ENCODE measurements at places on chromosomes 11 and 22. TPM values are rescaled to one million over a fixed set of nuclear protein-coding genes. Genes with fewer than 3 reads are reported as not detected.

- no peak for DNase-seq
Measured at GRCh38 chr22:48517039-48518030, 1310.3 kb downstream of the BRD1 start.

DNA sequence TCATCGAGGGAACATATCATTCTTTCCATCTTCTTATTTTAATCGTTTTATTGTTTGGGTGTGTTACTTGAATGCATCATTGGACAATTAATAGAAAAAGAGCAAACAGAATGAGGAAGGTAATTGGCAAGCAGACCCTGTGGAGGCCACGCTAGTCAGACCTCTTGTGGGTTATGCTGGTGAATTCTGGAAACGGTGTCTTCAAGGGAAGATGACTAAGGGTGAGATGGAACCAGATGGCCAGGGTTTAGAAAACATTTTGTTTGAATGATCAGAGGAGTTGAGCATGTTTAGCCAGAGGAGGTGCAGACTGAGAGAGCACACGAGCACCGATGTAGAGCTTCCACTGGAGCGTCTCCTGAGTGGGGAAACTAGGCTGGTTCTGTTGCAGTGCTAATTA lies 8.5 kb downstream of the ST14 start:
- DNase-seq, result no peak

Gene APOL1
- total RNA-seq, result 1.8 TPM

DNA sequence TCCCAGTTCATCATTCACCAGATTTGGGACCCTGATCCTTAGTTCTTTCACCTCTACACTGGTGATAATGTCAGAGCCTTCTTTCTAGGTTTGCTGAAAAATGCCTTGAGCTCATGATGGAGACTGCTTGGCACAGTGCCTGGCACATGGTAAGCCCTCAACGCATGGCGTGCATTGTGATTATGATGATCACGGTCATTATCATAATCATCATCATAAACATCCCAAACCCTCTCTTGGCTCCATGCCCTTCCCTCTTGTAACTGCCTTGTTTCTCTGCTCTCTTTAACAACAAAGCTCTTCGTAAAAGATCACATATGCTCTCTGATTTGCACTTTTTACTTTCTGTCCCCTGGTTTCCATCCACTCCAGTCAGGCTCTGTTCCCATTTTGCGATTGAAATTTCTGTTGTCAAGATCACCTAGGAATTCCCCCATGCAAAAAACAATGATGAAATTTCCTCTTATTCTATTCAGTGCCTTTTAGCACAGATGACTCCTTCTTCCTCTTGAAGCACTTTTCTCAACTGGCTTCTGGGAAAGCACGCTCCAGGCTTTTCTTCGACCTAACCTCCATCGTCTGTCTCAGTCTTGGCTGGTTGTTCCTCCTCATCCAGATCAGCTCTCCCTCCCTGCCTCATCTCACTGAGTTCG lies 479.1 kb downstream of the OPCML start:
- DNase-seq, result no peak

Gene KREMEN1
- 7.1 TPM for total RNA-seq

GRCh38 chr22:38490915-38491314 lies 15.2 kb downstream of the DDX17 start:
- DNase-seq, result no peak

DNA sequence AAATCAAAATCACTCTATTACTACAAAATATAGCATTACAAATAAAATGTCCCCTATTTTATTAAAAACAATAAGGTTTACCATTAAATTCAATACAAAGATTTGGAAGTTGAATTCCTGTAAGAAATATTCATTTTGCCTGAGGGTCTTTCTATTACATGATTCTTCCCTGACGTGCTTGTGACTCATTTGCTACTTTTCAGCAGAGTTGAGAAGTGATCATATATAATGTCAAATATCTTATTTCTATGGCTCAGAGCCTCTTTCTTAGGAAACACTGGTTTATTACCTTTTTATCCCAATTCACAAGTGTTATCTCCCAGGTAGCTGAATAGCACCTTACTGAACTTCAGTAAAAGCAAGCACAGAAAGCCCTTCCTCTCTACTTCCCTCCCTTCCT lies 65.2 kb upstream of the CNTN5 start:
- DNase-seq, result no peak

DNA sequence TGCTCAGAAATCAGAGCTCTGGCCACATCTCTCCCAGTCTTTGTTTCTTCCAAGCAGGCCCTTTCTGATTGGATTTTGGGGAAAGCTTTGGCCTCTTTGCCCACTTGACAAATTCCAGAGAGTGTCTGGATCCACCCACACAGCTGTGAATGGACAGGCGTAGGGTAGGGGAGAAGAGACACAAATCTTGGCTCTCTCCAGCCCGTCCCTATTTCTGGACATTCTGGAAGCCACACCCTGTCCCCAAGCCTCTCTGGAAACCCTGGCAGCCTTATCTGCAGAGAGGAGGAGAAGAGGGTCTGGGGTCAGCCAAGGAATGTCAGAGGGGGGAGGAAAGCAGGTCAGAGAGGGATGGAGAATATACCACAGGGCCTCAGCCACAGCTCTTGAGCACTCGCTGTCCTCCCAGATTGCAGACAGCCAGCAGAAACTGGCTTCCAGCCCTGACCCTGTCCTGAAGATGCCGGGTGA lies 59.5 kb upstream of the WNT11 start:
- no peak for DNase-seq

GRCh38 chr11:72267956-72268617 lies 24.1 kb upstream of the PHOX2A start:
- DNase-seq, result no peak

DNA sequence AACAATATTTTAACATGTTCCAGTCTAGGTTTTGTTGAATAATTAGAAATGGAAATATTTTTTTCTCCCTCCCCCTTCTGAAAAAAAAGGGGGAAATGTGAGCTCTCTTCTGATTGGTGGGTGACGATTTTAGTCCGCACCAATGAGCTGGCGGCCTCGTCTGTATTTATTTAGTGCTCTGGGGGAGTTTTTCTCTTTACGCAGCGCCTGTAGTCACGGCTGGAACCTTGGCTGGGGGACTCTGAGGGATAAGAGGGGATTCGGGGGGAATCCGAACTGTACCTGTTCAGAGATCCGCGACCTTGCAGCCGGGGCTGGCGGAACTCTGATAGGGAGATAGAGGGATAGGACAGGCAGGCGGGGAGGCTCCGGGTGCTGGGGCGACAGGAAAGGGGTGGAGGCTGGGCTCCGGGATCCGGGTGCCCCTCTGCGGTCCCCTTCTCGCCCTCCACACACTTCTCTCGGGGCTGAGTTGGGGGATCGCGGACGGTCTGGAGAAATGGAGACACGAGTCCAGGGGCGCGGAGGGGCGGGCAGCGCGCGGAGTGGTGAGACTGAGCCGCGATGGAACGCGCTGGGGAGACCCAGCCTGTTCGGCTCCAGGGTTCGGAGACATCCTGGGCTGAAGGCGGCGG lies 99.7 kb upstream of the HSD17B12 start:
- DNase-seq, result no peak

Gene APOL3
- 4.4 TPM for total RNA-seq

Gene OR51E1
- not detected for total RNA-seq

Gene FAM181B
- 0.38 TPM for total RNA-seq

Gene TBX10
- not detected for total RNA-seq

Gene TALDO1
- total RNA-seq, result 207 TPM

DNA sequence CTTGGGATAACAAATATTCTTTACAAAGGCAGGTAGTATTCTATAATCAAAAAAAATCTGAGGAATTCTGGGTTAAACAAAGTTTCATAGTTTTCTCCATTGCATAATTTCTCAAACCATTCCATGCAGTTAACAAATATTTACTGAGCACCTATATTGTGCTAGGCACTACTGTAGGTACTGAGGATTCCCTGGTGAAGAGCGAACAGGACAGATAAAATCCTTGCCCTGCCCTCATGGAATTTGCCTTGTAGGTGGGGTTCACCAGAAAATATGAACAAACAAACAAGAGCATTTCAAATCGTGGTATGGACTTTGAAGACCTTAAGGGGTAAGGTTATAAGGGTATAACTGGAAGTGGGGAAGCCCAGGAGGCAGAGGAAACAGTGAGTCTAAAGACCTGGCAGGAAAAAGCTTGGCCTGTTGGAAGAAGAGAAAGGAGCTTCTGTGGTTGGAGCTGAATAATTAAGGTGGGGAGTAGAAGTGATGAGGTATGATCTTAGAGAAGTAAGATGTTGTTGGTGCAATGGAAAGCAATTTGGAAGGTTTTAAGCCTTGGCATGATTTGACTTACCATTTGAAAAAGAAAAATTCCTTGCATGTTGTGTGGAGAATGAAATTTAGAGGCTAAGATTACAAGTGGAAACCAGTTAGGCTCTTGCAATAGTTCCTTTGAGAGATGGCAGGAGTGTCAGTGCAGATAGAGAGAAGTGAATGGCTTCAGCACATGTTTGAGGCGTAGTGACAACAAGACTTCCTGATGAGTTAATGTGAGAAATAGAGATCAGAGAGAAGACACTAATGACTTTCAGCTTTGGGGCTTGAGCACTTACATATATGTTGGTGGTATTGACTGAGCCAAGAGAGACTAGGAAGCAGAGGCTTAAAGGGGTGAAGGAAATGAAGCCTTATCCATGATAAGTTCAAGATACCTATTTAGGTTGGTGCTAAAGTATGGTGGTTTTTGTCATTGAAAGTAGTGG lies 55.7 kb upstream of the PICALM start:
- no peak for DNase-seq

Gene OR2AG2
- 0.04 TPM for total RNA-seq

- no peak for DNase-seq
Measured at GRCh38 chr22:43446916-43447315, 35.1 kb downstream of the MPPED1 start.

DNA sequence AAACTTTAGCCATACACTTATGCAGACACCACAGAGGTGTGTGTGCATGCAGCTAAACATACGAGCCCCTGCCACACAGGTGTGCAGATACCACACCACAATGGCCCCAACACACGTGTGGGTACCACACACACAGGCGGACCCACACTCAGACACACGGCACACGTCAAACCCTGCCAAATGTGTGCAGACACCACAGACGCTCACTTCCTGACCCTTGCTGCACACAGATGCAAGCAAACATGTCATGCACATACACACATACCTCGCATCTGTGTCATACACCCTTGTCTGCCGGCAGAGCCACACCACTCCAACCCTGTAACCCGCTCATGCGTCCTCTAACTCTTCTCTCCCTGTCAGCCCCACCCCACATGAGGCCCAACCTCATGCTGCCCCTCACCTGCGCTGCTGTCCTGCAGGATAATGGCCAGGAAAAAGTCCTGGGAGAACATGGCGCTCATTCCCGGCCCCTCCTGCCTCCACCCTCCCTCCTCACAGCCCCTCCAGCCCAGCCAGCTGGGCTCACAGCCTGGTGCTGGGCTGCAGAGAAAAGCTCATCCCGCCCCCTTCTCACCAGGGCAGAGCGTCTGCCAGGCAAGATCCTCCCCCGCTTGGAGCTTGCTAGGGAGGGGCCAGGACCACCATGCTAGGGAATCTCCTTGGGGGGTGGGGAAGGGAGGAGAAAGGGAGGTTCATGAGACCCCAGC lies 14.2 kb downstream of the SMPD1 start:
- no peak for DNase-seq

GRCh38 chr11:31872076-31872443 lies 60.9 kb upstream of the PAX6 start:
- DNase-seq, result no peak

DNA sequence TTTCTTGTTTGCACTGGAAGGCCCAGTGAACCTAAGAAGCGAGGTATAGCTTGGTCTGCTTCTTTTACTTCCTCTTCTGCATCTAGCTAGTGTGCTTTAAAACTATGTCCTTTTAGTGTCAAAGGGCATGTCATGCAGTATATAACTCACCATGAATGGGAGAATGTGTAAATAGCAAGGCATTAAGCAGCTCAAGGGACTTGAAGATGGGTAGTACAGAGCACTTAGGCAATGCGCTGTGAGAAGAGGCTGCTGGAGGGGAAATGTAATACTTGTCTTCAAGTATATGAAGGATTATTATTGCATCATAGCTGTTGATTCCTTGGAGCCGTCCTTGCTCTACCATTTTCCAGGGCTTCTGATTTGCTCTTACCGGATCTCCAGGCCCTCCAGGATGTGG lies 7.6 kb downstream of the MAML2 start:
- DNase-seq, result no peak

Gene CDKN1C
- total RNA-seq, result 34.8 TPM

DNA sequence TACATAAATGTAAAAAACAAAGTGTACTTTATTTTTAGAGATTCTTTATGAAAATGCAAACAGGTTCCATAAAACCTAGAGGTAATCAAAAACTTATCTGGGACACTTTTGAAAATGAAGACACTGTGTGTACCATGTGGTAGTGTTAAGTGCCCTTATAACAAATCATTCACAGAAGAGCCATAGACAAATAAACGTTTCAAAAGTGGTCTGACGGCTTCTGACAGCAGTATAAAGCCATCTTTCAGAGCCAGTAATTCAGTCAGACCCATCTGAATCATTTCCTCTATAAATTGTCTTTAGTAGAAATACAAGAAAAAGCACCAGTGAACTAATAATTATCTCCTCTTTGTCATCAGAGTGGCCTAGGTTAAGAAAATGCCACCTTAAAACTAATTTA lies 100.0 kb downstream of the PAX6 start:
- no peak for DNase-seq

DNA sequence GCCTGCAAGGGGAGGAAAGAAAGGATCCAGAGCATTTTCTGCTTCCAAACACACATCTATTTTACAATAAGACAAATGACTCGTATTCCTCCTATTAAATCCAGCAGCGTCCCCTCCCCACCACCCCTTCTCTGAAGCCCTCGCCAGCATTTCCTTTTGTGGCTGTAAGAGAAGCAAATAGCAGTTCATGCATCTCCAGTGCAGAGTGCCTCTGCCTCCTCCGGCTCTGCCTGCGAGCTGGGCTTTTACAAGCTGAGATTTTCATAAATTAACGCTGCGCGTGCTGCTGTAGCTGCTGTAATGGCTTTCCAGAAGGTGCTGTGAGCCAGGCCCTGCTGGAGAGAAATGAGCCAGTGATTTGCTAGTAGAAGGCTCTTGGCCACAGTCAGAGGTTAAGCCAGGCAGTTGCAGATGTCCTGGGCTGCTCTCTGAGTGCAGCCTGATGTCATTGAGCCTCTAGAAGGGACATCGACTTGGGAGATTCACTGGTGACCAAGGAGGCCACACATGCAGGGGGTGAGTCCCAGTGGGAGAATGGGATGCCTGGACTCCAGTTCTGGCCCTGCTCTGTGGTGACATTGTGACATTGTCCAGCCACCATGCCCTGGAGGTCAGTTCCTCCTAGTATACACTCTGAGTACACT lies 134.5 kb upstream of the NAV2 start:
- DNase-seq, result no peak

Gene RFPL2
- total RNA-seq, result not detected
